ENCODE measurements at places on chromosomes 5 and 9.

GRCh38 chr5:143311428-143311827 is 92.1 kb downstream of the NR3C1 start:
- DNase-seq = no peak

GRCh38 chr5:41270423-41271251 is 57.3 kb upstream of the C6 start:
- DNase-seq = peak; percentile 94

DNA sequence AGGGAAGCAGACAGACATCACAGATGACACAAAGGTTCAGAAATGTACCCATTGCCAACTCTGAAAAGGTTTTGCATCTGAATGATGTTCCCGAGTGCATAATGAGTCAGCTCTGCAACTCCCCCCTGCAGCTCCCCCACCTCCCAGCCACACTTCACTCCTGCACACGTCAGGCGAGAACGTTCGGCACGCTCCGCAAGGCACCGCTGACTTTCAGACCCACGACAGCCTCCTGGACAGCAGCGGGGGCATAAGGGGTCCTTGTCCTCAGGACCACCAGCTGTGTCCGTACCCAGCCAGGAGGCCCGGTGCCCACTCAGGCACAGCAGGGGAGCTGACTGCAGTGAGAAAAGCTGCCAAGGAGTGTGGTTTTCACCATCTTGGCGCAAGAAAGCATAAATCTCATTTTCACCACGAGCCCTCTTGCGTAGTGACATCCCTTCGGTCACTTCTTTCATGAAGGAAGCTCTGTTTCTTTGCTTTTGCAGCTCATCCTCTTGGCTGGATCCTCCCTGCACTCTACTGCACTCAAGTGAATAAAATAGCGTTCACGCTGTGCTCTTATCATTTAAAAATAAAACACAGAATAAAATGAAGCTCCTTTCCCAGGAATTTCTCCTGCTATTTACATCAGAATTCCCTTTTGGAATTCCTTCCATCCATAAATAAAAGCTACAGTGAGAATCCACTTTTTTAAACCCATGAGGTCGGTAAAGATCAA is 9.9 kb downstream of the GFPT2 start:
- DNase-seq = no peak

DNA sequence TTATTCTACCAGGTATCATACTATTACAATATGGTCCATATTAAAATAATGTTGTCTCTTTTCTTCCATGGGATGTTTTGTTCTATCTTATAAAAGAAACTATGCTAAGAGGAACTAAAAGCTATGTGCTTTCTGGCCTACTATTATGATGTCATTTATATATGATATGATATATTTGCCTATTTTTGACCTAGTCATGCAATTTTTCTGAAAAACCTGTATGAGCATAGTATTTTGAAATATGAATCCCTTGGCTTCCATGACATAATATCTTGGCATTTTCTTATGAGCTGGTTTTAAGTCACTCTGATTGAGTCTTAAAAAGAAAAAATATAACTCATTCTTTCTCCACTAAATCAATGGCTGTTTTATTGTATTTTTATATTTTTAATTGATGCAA is 60.7 kb downstream of the MAN2A1 start:
- DNase-seq = no peak

DNA sequence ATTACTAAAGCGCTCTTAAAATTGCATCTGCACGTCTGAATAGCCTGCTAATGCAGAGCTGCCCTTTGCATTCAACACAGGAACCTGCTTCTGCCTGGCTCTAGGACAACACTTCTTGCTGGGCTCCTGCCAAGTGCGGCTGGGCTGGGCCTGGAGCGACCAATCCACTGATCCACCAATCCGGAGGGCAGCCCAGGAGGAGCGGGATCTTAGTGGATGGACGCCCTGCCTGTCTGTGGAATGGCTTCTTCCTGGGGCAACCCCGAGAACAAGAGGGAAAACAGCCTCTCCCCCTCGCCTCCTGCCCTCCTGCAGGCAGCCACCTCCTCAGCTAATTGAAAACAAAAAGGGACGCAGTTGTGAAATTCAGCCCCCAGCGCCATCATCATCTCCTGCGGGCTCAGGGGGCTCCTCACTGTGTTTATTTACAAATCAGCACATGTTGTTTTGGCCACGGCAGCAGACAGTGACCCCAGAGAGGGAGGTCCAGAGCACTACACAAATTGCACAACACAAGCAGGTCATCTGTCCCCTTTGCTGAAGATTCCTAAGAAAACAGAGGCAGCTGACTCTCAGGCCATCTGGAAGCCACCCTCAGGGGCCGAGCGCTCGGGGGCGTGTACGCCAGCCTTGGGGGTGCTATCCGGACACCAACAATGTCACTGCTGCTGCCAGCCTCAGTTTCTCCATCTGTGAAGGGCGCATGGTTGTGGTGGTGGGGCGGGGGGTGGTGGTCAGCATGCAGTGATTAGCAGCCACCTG is 57.3 kb downstream of the GADD45G start:
- DNase-seq = peak; percentile 63

GRCh38 chr9:122406070-122406890 is 35.5 kb downstream of the PTGS1 start:
- no peak for DNase-seq

DNA sequence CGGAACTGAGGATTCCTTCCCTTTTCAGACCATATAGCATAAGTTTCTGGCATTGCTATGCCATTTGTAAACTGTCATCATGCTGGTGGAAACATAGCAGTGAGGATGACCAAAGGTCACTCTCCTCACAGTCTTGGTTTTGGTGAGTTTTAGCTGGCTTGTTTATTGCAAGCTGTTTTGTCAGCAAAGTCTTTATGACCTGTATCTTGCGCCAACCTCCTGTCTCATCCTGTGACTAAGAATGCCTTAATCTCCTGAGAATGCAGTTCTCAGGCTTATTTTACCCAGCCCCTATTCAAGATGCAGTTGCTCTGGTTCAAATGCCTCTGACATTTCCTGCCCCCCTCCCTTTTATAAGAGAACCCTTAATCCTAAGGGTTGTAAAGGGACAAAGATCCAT is 26.7 kb upstream of the GRIA1 start:
- DNase-seq = no peak

DNA sequence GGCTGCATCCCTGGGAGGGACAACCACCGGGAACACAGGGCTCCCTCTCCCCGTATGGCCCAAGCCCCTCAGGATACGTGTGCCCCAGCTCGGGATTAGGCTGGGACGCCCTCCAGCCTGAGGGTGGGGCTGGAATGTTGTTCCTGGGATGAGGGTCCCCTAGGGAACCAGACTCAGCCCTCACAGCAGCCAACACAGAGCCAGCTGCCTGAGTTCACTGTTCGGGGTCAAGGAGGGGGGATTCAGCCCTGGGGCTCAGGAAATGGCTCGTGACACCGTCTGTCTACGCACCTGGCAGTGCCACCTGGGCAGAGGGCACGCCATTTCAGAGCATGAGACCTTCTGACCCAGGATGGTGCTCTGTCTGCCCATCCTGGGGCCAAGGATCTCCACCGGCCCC is 8.9 kb downstream of the RNF44 start:
- no peak for DNase-seq

GRCh38 chr9:37740128-37740527 is 13.5 kb upstream of the TRMT10B start:
- DNase-seq = no peak

GRCh38 chr5:14365831-14366430 is 215.7 kb upstream of the OTULINL start:
- no peak for DNase-seq

GRCh38 chr5:60208716-60209115 is 315.2 kb upstream of the PDE4D start:
- peak; percentile 29 for DNase-seq

GRCh38 chr9:7154003-7154619 is 396.3 kb downstream of the KDM4C start:
- DNase-seq = no peak

GRCh38 chr5:25128606-25129005 is 483.8 kb upstream of the CDH10 start:
- no peak for DNase-seq

DNA sequence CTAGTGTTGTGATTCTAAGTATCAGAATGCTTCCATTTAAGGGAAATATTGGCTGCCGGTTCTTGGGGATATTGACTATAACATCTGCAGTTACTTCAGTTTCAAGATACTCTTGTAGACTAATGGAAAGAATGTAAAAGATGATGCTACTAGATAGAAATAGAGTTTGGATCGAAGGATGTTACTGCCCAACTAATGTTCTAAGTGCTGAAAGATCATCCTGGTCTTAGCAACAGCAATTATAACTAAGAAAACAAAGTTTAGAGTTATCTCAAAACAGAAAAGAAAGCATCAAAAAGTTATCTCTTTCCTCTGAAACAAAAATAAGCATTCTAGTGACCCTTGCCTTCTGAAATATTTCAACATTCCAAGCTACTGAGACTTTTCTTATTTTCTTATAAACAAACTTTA is 49.9 kb downstream of the ITGA1 start:
- DNase-seq = no peak

GRCh38 chr5:52811067-52811749 is 23.5 kb downstream of the ITGA1 start:
- no peak for DNase-seq

GRCh38 chr5:143101121-143101520 is 302.4 kb downstream of the NR3C1 start:
- DNase-seq = no peak

- no peak for DNase-seq
These were observed 551.9 kb upstream of the DMAC1 start for GRCh38 chr9:8351436-8351835.

DNA sequence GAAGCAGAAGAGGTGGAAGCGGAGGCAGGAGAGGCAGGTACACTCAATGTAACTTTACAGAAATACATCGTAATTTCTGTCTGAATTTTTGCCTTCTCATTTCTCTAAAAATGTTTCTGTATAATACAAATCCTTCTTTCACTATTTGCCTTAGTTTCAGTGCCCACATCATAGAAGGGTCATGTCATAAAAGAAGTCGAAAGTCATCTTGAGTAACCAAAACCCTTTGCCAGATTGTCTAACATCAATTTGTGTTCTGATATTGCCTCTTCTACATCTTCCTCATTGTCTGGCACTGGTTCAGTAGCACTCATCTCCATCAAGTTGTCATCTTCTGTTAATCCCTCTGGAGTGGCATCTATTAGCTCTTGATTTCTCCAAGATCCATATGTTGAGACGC is 6.2 kb upstream of the CYFIP2 start:
- no peak for DNase-seq

GRCh38 chr9:113721856-113722255 is 154.3 kb upstream of the ZNF618 start:
- no peak for DNase-seq

GRCh38 chr5:126911986-126912385 is 118.4 kb downstream of the MARCHF3 start:
- DNase-seq = no peak

- DNase-seq = no peak
These were observed 174.7 kb downstream of the NR3C1 start for GRCh38 chr5:143228597-143229293.

- DNase-seq = no peak
These were observed 1.5 kb downstream of the SPDL1 start for GRCh38 chr5:169584998-169585451.

DNA sequence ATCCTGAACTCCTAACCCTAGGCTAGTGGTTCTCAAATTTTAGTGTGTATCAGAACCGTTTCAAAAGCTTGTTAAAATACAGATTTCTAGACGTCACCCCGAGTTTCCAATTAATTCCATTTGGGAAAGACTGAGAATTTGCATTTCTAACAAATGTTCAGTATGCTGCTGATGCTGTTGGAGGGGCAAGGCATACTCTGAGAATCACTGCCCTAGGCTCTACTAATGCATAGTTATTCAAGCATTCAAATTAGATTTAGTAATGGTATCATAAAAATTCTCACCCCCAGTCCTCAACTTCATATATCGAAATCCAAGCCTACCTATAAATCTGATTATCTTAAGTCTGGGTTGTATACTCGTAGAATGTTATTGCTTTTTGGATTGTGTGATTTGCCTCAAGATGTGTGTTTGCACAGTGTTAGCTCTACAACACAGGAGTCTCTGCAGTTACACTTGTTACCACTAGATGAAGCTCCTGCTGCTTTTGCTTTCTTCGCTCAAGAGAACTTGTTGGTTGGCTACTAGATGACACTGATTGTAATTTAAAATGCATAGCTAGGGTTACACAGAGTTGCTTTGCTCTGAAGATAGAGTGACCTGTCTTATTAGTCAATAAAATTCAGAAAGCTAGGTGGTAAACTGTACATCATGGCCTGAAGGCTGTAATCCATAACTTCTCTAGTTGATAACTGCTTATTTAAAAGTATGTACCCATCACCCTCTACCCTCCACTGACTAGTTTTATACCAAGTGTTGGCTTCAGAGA is 7.5 kb upstream of the ERAP2 start:
- DNase-seq = peak; percentile 82

DNA sequence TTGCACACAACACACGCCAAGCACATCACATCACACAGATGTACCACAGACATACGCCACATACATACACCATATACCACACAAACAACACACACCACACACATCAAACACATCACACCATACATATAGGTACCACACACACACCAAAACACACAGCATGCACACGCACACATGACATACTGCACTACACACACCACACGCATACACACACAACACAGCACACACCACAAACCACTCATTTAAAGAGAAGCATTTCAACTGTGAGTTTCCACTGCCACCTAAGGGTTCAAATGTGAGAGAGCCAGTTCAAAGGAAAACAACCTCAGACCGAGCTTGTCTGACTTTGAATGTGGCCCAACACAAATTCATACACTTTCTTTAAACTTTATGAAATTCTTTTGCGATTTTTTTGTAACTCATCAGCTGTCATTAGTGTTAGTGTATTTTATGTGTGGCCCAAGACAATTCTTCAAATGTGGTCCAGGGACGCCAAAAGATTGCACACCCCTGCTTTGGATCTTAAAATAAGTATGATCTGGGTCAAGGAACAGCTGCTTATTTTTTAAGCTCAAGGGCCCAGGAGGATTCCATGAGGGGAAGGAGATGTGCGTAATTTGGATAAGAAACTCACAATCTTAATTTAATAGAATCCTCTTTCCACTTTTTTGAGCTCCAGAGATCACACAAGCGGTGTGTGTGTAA is 494.6 kb downstream of the GADD45G start:
- peak; percentile 28 for DNase-seq

- DNase-seq = no peak
These were observed 674.5 kb downstream of the PRELID2 start for GRCh38 chr5:145160679-145161078.

GRCh38 chr5:77630114-77630680 is 8.3 kb downstream of the OTP start:
- DNase-seq = peak; percentile 42

- no peak for DNase-seq
These were observed 68.6 kb upstream of the LRRTM2 start for GRCh38 chr5:138943599-138944173.

GRCh38 chr5:144202072-144202471 is 31.4 kb downstream of the KCTD16 start:
- no peak for DNase-seq

GRCh38 chr5:128196791-128197190 is 113.2 kb downstream of the SLC12A2 start:
- DNase-seq = no peak

GRCh38 chr5:140042643-140043507 is at the start of gene NRG2:
NRG2 (minus strand) TSS chr5:140043299.
- DNase-seq = peak; percentile 83

DNA sequence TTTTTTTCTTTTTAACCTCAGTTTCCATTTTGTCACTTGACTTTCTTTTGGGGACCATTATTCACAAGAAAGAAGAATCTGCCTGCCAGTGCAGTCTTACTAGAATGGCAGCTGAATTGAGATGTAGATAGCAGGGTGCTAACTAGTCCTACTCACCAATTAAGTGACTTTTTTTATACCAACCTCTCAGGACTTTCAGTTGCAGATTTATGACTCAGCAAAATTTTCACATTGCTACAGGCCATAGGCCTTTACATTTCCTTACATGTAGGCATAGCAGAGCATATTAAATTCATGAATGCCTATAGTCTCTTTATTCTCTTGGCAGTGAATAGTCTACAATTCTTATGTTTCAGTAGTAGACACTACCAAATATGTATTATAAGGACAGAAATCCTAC is 54.0 kb upstream of the FKTN start:
- no peak for DNase-seq
